ENCODE measurements at places on chromosomes 1 and 21.

GRCh38 chr1:7153464-7153863 is 368.2 kb downstream of the CAMTA1 start:
- no peak for DNase-seq

GRCh38 chr1:52427152-52427551 is 22.8 kb downstream of the PRPF38A start:
- no peak for DNase-seq

GRCh38 chr21:26833460-26833939 is 11.7 kb downstream of the ADAMTS1 start:
- no peak for DNase-seq

GRCh38 chr1:39113109-39113743 is 87.1 kb downstream of the NDUFS5 start:
- DNase-seq, result no peak

DNA sequence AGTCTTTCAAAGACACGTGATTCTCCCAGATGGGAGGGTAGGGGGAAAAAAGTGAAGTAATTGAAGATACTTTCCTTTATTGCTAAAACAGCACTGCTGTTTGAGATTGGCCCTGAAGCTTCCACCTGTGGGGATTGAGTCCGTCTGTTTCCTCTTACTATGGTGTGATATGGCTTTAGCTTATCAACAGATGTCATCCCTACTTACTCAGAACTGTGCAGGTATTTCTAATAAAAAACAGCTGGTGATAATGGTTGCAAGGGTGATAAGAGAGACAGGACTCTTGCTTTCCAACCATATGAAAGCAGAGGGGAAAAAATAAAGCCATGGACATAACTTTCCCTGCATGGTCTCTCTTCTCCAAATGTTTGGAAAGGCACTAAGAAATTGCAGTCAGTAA is 41.7 kb upstream of the C8B start:
- DNase-seq, result no peak

- DNase-seq, result no peak
These were observed 13.4 kb downstream of the PLA2G2F start for GRCh38 chr1:20152599-20152930.

DNA sequence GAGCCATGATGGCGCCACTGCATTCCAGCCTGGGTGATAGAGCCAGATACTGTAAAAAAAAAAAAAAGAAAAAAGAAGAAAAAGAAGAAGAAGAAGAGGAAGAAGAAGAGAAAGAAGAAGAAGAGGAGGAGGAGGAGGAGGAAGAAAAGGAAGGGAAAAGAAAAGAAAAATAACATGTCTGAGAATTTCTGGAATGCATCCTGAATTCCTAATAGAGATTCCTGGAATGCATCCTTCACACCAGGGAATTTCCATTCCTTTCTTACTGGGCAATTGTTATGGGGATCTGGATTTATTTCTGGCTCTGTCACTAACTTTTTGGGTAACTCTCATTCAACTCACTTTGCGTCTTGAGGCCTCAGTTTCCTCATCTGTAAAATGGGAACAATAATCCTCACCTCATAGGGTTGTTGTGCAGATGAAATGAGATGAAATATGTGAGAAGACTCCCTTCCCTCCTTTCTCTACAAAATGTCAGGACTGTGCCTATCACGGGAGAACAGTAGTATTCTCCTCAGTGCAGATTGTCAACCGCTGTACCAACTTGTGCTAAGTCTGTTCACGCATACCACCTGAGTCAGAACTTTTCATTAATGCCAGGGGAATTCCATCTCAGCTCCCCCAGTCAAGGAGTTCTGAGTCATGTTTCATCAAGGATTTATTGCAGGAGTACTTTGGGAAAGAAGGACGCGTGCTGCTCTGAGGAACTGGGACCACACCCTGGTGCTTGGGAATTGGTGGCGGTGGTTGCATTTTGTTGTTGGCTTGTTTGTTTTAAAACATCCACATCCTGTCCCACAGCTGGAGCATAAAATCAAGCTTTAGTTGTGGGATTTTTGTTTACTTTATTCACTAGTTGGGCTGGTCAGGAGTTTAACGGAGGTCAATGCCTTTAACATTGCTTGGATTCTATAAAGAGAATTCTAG is 42.4 kb upstream of the ROR1 start:
- peak; percentile 97 for DNase-seq

- DNase-seq, result no peak
These were observed 5.3 kb upstream of the SFT2D2 start for GRCh38 chr1:168220470-168220871.

DNA sequence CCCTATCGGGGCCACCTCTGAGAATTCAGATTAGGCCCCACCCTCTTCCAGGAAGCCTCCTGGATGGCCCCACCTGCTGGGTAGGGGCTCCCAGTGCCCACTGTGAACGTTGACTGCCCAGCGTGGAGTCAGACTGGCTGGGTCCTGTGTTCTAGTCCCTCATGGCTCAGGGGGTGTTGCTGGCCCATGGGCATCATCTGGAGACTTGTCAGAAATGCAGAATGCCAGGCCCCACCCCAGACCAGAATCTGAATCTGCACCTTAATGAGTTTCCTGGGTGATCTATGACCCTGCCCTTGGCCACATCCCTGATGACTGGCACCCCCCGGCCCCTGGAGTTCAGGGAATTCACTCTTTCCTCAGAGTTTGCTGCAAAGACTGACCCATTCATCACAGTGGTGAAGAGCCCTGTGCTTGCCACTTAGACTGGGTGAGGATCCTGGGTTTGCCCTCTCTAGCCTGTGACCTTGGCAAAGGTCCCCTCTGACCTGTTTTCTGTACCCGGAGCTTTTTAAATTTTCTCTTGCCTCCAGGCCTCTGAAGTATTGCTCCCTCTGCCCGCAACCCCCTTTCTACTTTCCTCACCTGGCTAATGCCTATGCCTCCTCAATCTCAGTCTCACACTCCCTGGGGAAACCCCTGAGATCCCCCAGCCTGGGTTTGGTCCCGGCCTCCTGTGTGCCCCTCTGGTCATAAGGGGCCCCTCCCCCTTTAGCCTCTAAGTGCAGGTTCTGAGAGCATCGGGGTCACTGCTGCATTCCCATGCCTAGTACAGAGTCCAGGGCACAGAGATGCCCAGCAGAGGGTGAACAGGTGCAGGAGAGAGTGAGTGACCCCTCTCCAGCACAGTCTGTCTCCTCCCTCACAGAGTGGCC is 184.2 kb downstream of the MATN1 start:
- DNase-seq, result no peak

GRCh38 chr1:23198373-23198772 is 18.9 kb downstream of the HTR1D start:
- DNase-seq, result peak; percentile 95

DNA sequence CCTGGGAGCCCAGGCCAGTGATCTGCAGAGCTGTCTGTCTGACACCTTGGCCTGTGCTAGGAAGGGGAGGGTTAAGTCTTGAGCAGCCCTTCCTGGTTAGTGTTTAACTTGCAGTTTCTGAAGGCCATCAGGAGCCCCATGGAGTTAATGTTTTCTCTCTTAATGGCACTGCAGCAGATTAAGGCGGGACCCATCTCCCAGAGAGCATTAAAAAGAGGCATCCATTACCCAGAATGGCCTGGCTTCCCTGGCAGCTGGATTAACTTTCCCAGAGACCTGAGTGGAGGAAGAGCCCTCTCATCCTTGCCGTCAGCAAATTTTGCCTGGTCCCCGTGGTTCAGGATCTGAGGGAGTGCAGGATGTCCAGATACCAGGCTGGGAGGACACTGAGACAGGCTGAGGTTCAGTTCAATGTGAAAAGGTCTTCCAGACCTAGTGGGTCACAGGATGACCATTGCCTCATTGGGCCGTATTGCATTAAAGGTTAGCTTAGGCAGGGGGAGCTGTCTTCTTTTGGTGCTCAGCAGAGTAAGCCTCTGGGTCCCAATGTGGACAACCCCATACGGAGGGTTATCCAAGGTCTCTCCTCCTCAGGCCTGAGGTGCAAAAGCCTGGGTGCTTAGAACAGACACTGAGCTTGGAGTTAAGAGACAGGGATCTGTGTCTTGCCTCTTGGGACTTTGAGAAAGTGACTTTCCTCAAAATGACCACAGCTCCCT is 522.6 kb downstream of the PTPRU start:
- DNase-seq, result no peak

GRCh38 chr1:8989821-8990220 is 36.4 kb downstream of the SLC2A7 start:
- no peak for DNase-seq

DNA sequence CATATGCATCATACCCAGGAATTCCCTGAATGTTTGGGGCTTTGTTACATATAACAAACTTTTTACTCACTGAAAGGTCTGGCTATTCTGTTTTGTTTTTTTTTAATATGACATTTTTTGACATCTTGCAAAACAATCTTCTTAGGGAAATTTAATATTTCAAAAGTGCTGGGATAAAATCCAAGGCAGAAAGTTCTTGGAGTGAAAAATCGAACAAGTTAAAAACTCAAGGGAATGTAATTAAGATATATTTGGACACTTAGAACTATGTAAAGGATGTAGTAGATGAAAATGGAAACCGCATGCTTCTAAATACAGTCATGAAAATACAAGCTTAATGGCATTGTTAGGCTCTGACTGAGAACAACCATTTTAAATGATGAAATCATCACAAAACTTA is 8.6 kb downstream of the CHODL start:
- peak; percentile 23 for DNase-seq

GRCh38 chr1:21966247-21967000 is 10.4 kb upstream of the CELA3B start:
- DNase-seq, result no peak

DNA sequence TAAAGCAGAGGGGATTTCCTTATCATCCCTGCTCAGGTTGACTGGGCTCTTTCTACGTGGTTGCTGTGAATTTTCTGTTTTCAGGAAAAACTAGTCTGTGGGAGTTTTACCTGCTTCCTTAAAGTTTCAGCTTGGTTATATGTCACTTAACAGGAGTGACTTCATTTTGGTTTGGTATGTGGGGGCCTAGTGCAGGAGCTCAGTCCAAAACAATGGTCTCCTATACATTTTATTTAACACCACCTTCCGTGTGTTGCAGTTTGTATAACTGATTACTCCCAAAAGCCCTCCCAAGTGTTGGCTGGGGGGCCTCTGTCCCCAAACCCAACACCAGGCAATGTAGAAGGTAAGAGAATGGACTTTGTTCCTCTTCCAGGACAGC is 5.3 kb downstream of the IL23R start:
- DNase-seq, result no peak

- no peak for DNase-seq
These were observed 117.5 kb downstream of the TOMM20 start for GRCh38 chr1:235011064-235011598.

- no peak for DNase-seq
These were observed 44.0 kb downstream of the EDN2 start for GRCh38 chr1:41440321-41441085.

DNA sequence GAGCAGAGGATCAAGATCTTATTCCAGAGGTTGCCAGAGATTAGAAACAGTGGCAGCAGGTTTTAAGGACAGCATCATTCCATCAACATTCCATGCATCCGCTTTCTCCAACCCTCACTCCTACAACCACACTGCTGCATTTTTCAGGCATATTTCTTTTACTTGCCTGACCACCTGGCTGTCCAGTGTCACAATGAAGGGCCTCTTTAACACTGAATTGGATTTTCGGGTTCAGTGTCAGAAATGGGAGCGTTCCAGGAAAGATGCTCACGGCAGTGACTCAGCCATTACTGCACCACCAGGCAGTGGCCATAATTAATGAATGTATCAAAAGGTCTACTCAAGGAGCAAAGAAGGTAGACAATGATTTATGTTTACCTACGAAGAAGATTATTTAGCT is 200.4 kb upstream of the ESRRG start:
- no peak for DNase-seq

DNA sequence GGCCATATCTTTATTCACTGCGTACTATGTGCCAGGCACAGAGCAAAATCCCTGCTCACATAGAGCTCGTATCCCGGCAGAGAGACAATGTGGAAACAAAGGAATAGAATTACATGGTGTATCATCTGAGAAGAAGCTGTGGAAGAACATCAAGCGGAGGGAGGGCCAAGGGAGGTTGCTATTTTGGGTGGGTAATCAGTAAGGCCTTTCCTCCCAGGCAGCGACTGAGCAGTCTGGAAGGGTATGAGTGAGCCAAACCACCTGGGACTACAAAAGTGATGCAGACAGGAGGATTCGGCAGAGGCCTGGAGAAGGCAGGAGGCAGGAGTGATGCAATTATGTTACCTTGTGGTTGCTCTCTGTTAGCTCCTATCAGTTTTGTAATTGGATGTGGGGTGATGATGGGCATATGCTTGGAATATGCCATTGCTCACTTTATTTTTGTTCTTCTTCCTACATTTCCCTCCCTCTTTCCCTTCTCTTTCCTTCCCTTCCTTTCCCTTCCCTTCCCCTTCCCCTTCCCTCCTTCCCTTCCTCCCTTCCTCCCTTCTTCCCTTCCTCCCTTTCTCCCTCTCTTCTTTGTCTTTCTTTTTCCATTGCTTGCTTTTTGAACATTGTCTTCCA is 172.9 kb downstream of the DISC1 start:
- DNase-seq, result no peak

DNA sequence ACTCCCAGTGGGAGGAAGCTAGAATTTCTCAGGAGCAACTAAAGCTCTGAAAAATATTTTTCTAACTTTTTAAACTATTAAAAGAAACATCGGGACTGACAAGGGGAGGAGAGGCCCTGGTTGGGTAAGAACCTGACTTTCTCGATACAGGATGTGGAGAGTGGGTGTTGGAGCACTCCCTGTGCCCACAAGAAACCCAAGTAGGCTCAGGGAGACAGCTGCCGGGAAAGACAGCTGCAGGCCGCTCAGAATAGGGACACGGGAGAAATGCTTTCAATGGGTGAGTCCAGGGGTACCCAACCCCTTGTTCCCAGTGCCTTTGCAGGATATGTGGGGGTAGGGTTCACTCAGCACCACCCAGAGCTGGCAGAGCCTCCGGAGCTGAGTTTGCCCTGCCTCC is 43.6 kb downstream of the PLEKHA6 start:
- no peak for DNase-seq

DNA sequence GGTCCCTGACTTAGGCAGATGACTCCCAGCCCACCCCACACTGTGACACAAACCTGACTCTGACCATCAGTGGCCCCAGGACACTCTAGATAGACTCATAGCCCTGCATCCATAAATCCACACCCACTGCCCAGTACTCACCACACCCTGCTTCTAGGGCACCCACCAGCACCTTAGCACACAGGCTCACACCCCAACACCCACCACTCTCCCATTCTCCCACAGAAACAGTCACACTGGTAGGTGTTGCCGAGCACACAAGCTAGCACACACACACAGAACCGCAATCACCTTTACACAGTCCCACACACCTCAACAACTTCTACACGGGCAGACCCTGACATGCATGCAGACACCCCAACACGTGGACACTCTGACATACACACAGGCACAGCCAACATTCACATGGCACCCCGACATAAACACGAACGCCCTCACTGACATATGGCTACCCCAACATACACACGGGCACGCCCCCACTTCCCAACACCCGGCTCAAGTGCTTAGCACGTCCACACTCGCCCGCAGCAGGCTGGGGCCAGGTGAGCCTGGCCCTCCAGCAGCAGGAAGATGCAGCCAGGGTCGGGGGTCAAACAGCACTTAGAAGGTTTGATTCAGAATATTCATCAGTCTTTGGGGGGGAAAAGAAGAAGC is 105.5 kb upstream of the TARDBP start:
- DNase-seq, result no peak

- DNase-seq, result no peak
These were observed 80.9 kb downstream of the PCBP3 start for GRCh38 chr21:45724345-45724961.

- DNase-seq, result no peak
These were observed 45.3 kb upstream of the SIPA1L2 start for GRCh38 chr1:232675260-232675659.
